Neuronal stem cell (in vitro differentiated cells): ENCODE measurements at places on chromosomes 12 and 14.

DNA sequence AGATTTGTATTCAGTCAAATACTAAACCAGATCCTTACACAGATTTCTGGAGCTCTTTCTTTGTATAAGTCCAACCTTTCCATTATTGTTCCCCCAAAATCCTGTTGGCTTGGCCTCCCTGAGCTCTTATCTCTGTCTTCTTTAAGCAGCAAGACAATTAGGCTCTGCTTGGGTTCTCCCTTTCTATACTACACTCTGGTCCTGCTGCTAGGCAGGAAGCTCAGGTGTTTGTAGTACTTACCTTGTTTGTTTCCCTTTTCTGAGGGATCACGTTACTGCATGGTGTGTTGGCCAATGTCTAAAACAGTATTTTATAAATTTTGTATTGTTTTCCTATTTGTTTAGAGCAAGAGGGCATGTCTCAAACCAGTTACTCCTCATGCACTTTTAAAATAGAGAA lies 192.9 kb downstream of the PRKD1 start:
- H3K27ac ChIP-seq: no peak overlapping the region
- peaks cover 2% of the 10 kb centered on the region for H3K4me1 ChIP-seq
- H3K36me3 ChIP-seq: no peaks in the 10 kb centered on the region
- H3K27me3 ChIP-seq: no peaks in the 10 kb centered on the region
- H3K4me3 ChIP-seq: no peak overlapping the region
- no peak for DNase-seq

DNA sequence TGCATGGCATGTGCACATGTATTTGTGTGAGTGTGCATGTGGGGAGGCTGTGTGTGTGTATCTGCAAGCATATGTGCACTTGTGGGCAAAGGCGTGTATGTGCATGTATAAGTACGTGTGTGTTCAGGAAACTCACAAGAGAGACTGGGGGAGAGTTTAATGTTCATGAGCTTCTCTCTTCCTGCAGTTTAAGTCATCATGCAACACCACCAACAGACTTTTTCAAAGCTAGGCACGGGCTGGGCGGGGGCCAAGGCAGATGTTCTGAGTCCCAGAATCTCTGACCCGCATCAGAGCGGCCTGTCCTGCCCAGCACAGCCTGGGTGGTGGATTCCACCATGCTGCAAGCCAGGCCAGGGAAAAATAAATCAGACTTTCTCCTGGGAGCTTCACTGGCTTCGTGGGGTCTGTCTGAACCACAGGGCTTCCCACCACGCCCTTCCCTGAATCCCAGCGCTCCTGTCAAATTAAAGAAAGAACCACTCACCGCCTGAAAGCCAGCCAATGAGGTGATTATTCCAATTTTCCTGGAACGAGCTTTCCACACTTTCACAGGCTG lies 75.7 kb downstream of the PITPNM2 start:
- H3K27ac ChIP-seq: no peak overlapping the region
- H3K27me3 ChIP-seq: no peaks in the 10 kb centered on the region
- H3K4me1 ChIP-seq: peaks cover 24% of the 10 kb centered on the region
- H3K36me3 ChIP-seq: no peaks in the 10 kb centered on the region
- DNase-seq: no peak

DNA sequence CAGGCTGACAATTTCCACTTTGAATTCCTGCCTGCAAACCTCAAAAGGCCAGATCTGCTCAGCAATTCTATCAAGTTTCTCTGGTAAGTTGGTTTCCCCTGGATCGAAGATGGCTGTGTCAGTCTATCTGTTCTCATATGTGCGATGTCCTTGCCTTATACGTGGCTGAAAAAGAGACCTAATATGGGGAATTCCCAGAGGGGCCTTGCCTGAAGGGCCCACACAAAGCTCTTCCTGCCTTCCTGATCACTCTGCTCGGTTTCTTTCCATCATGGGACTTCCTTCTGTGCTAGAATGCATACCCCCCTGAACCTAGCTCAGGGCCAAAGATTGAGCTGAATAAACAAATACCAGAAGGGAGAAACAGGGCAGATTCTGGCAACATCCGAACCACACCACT lies 13.2 kb downstream of the TCL1B start:
- no peak overlapping the region for H3K4me3 ChIP-seq
- no peaks in the 10 kb centered on the region for H3K4me1 ChIP-seq
- H3K36me3 ChIP-seq: no peaks in the 10 kb centered on the region
- peaks cover 2% of the 10 kb centered on the region for H3K27me3 ChIP-seq
- no peak overlapping the region for H3K27ac ChIP-seq

DNA sequence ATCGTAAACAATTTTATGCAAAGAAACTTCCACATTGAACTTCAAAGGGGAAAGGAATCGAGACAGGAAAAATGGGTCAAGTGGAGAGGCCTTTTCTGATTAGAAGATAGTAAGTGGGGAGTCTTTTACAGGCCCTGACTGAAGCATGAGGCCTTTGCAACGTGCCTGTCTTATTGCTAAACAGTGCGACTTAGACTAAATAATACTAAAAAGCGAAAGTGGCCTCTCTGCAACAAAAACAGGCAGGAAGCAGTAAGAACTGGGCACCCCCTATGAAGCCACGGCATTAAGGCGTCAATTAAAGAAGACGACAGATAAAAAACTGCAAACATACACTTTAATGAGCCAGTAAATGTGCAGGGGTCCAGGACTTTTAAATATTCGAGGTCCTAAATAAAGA lies 283.4 kb upstream of the GRIP1 start:
- H3K36me3 ChIP-seq: no peaks in the 10 kb centered on the region
- H3K4me3 ChIP-seq: no peak overlapping the region
- DNase-seq: no peak
- H3K27ac ChIP-seq: no peak overlapping the region
- H3K4me1 ChIP-seq: peaks cover 10% of the 10 kb centered on the region
